Stimulated activated CD8-positive, alpha-beta memory T cell treated with anti-CD3 and anti-CD28 coated beads, Interleukin-15, amount 100 ng/mL, for 48 hours (primary cell): ENCODE measurements at places on chromosomes 12 and 14.

- no peak for DNase-seq
These were observed 4.1 kb upstream of the MIA2 start for GRCh38 chr14:39229601-39230110.

DNA sequence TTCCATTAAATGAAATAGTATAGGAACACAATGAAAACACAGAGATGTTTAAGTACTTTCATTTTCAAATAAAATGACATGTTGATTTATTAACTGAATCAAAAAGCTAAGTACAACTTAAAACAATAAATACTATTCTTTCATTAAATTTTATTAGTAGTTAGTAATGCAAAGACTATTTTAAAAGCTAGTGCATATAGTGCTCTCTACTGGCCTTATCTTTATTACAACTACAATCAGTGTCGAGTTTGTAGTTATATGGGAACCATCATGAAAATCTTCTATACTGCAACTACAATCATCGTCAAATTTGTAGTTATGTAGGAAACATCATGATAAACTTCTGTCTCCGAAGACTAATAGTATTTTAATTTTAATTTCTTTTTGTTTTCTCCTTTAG is 8.9 kb upstream of the LIN7A start:
- no peak for DNase-seq

DNA sequence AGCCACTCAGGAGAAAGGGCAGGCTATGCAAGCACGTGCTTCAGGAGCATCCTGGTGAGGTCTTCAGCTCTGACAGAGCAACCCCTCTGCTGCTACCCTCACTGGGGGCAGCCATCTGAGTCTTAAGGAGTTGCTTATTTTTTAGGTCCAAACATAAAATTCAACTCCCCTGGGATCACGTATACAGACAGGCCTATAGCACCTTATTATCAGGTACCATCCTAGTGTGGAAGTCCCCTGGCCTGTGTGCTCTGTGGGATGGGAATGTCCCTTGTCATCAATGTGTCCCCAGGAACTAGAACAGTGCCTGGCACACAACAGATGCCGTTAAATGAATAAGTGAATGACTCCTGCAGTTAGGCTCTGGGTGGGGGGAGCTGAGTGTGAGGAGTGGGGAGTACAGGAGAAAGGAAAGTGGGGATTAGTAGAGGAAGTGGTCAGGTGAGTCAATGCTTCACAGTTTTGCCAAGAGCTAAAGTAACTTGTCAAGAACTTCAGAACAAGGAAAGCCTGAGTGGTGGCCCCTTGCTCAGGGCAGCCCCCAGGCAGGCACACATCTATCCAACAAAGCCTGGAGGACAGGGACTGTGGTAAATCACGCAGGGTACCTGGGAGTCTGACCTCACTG is 33.5 kb downstream of the DAD1 start:
- DNase-seq = peak; percentile 66

DNA sequence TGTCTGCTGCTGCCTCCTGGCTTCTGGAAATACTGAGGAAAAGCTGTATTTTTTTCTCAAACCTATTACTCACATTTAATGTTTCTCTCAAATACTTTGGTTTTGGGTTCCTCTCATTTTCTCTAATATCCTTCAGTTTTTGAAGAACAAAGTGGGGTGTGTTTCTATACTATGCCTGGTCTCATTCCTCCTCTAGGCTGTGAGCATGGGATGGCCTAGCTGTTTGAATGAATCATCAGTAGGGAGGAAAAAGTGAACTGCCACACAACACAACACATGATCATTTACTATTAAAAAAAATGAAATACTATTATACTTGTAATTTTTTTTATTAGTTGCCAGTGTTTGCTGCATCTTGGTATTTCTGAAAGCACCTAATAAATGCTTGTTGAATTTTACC is 11.3 kb upstream of the SMCO3 start:
- no peak for DNase-seq
